ENCODE measurements at places on chromosomes 2 and 18.

DNA sequence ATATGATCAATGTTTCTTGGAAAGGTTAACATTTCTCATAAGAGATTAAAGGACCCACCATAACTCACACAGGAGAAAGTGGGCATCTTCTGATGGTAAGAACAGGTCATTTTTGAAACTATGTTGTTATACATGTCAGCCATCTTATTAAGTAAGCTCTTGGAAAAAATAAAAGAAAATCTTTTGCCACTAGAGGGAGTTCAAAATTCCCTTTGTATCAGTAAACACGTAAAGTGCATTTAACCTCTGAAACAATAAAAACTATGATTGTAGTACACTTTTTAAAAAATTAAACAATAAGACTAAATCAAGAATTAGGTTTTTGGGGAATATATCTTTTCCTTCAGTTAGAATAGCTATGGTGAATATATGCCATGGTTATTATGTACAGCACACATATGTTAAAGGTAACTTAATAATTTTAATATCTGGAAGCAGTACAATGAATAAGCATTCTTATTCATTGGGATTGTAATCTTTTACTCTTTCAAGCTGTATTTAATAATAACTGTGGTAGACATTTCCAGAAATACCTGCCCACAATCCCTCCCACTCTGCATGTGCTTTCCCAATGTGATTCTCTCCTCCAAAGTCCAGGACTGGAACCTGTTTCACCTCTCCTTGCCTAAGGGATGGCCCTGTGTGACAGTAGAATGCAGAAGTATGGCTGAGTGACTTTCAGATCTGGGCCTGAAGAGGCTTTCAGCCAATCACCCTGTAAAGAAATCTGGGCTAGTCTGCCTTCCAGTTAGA, 64.2 kb downstream of the RBMS1 start:
- DNase-seq = peak; percentile 67

DNA sequence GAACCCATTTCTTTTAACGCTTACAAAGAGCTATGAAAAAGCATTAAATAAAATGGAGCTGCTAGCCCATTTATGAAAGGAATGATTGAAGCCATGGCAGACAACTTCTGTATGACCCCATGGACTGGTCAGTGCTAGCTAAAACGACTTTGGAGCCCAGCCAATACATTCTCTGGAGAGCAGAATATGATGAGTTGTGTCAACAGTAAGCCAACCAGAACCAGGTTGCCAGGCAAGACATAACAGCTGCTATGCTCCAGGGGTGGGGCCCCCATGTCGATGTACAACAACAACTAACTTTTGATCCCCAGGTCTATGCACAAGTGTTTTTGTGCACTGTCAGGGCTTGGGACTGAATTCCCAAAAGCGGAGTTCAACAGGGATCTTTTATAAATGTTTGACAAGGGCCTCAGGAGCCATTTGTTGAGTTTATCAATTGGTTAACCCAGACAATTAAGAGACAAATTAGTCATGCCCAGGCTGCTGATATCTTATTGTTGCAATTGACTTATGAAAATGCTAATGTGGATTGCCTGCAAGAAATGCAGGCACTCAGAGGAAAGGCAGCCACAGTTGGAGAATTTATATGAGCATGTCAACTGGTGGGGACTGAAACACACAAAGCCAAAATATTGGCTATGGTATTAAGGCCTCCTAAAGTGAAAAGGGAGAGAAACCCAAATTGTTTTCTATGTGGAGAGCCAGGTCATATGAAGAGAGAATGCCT, 64.6 kb upstream of the MYO3B start:
- DNase-seq = no peak

DNA sequence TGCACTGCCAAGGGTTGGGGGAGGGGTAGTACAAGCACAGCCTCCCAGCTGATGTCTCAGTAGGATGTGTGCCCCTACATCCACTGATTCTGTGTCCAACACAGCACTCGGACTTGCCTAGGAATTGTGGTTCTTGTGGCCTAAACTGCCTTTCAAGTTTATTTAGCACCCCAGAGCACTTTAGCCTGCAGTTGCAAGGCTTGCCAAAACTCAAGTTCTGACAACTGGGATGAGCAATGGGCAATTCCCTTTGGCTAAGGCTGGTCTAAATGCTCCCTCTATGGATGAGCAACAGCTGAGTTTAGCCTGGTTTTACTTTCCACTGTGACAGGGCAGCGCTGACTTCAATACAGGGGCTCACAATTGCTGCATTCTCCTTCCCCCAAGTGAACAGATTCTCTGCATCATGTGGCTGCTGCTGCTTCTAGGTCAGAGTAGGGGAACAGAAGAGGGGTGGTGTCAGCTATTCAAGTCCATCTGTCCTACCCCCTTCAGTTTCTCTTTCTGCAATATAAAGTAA, 471.5 kb downstream of the PIK3C3 start:
- no peak for DNase-seq

GRCh38 chr2:221289389-221289788, 282.7 kb downstream of the EPHA4 start:
- DNase-seq = no peak

- DNase-seq = no peak
Measured at GRCh38 chr18:47280121-47280520, 28.7 kb upstream of the SKOR2 start.

- no peak for DNase-seq
Measured at GRCh38 chr2:236818281-236819045, 248.8 kb downstream of the ACKR3 start.
